ENCODE measurements at places on chromosomes 7 and 10.

DNA sequence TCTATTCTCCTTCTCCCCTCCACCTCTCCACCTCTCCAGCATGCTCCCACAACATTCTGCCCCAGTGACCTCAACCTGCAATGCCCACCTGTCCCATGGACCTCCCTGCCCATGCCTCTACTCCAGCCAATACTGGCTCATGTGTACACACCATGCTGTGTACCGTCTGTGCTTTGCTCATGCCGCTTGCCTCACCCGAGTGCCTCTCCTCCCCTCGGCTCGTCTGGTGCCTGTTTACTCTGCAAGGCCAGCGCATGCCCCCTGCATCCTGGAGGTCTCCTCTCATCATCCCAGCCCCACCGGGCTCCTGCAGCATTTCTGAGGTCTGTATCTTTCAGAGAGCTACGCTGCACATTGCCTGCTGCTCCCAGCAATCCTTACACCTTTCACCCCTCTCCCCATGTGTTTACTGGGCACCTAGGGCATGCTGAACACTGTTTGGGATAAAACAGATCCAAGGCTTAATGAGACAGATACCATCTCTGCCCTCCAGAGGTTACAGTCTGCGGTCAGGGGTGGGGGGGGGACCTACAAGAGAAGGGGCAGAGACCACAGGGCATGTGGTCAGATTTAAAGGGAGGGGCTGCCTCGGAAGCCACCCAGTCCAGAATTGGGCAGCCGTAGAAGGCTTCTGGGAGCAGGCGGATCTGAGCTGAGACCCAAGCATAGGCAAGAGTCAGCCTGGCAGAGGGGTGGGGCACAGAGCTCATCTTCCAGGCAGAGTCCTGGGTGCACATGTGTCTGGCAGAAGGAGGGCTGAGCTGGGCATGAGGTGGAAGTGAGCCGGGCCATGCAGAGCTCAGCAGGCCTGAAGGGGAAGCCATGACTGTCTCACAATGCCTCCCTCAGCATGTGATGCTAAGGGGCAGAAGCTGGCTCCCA lies 29.6 kb upstream of the PSAP start:
- DNase-seq = no peak

GRCh38 chr7:121337398-121337797 lies 8.6 kb downstream of the WNT16 start:
- DNase-seq = peak; percentile 74

- peak; percentile 87 for DNase-seq
Measured at GRCh38 chr10:9012312-9012711, 957.8 kb downstream of the GATA3 start.

GRCh38 chr7:16026253-16027020 lies 340.0 kb upstream of the MEOX2 start:
- DNase-seq = peak; percentile 46

DNA sequence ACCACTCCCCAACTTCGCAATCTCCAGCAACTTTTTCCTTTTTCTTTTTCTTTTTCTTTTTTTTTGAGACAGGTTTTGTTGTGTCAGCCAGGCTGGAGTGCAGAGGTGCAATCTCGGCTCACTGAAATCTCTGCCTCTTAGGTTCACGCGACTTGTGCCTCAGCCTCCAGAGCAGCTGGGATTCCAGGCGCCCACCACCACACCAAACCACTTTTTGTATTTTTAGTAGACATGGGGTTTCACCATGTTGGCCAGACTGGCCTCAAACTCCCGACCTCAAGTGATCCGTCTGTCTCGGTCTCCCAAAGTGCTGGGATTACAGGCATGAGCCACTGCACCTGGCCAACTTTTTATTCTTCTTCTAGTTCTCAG lies 55.0 kb downstream of the KIAA1549 start:
- no peak for DNase-seq
